ENCODE measurements at places on chromosomes 4 and X. TPM values are rescaled to one million over a fixed set of nuclear protein-coding genes. Genes with fewer than 3 reads are reported as not detected.

HMX1 gene
- polyA plus RNA-seq, result not detected

DNA sequence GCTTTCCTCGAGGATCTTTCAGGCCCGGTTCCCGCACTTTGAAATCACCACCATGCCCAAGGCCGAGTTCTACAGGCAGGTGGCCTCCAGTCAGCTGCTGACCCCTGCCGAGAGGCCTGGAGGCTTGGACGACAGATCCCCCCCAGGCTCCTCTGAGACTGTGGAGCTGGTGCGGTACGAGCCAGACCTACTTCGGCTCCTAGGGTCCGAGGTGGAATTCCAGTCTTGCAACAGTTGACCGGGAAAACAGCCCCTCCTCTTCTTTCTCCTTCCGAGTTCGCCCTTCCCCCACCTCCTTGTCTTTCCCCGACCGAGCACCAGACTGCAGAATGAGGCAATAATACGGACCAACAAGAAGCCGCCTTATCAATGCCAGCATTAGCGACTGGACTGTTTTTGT, 54.4 kb downstream of the ELF4 start:
- no peak for DNase-seq

GRCh38 chr4:112908511-112908910, 140.9 kb upstream of the ANK2 start:
- DNase-seq, result no peak

ESX1 gene
- polyA plus RNA-seq, result not detected

GAGE12G gene
- polyA plus RNA-seq, result not detected

NEUROG2 gene
- polyA plus RNA-seq, result not detected

GRCh38 chr4:76283900-76284299, 22.6 kb upstream of the STBD1 start:
- no peak for DNase-seq

DNA sequence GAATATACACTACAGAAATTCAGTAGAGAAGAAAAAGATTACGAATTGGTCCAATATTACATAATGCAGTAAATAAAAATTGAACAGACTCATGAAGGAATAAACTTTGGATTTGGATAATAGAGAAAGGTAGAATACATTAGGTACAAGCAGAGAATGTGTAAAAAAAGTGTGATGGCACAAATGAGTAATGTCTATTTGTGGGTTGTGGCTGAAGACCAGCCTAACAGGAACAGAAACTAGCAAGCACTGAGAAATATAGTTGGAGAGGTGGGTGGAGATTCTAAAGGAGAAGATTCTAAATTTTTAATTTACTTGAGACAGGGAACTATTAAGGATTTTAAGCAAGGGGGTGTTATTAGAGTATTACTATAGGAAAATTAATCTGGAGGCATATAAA, 15.2 kb upstream of the CLOCK start:
- DNase-seq, result no peak

- DNase-seq, result no peak
These were observed 164.7 kb downstream of the DCLK2 start for GRCh38 chr4:150242820-150243458.

CXXC4 gene
- polyA plus RNA-seq, result 0.50 TPM

- DNase-seq, result no peak
These were observed 557 bp upstream of the USP38 start for GRCh38 chr4:143184217-143184502.

DNA sequence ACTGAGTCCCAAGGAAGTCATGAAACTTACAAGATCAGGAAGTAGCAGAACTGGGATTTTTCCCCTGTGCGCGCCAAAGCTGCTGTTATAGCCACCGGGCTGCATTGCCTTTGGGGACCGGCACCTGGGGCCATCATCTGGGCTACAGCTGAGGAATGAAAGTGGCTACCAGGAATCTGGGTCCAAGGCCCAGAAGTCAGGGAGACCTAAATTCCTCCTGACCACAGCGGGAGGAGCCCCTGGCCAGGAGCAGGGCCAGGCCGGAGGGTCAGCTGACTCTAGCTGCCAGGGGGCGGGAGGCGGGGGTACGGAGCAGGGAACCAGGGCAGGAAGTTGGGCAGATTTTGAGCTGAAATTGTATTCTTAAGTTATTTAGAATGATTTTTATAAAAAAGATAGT, 242.4 kb downstream of the EVC2 start:
- no peak for DNase-seq

TMEM187 gene
- 2.5 TPM for polyA plus RNA-seq

DNA sequence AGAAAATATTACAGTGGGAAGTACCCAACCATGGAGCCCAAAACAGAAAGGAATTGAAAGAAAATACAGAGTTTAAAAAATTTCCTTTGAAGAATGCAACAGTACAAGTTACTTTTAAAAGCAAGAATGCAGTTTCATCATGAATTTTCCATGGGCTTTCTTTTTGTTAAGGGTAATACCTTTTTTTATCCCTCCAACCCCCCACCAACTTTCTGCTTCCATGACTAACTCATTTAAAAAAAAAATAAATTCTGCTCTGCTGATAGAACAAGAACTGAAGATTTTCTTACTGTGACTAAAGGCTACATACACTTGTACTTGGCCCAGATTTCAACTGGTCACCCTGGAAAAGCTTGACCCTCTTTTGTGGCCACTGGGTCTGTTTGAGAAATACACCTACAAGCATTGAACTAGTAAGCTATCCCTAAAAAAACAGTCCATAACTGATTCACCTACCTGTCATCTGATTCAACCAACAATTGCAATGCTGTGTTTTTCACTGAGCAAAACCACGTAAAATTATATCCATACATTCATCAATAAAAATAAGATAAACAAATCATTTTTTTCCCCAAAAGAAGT, 214.2 kb downstream of the NSUN7 start:
- no peak for DNase-seq

All from aorta (tissue), 5 donors.